Activated CD4-positive, alpha-beta T cell treated with anti-CD3 and anti-CD28 coated beads, Interleukin-2, amount 10 ng/mL, durations not matched to agents 24 days and 14 days (primary cell): ENCODE measurements at places on chromosomes 4 and X. TPM values are rescaled to one million over a fixed set of nuclear protein-coding genes. Genes with fewer than 3 reads are reported as not detected.

The FAAH2 gene
- total RNA-seq, result 4.0 and 5.0 TPM in 2 replicates

The CYBB gene
- not detected in 2 replicates for total RNA-seq

The PPARGC1A gene
- total RNA-seq, result not detected in 2 replicates

The TCEAL7 gene
- total RNA-seq, result not detected in 2 replicates

The GBA3 gene
- not detected in 2 replicates for total RNA-seq

The RAB9B gene
- 0.17 and 0.35 TPM in 2 replicates for total RNA-seq

The RS1 gene
- not detected in 2 replicates for total RNA-seq

The TKTL2 gene
- total RNA-seq, result not detected in 2 replicates

The UCP1 gene
- total RNA-seq, result not detected in 2 replicates

The SHOX gene
- not detected in 2 replicates for total RNA-seq

The ATP2B3 gene
- total RNA-seq, result not detected in 2 replicates

The MAP9 gene
- 6.1 and 6.9 TPM in 2 replicates for total RNA-seq

The UGT2B17 gene
- not detected in 2 replicates for total RNA-seq

The EVC2 gene
- total RNA-seq, result 0.31 and 0.40 TPM in 2 replicates

The IL1RAPL1 gene
- total RNA-seq, result not detected in 2 replicates

The PRPS1 gene
- 112 and 115 TPM in 2 replicates for total RNA-seq

The STARD8 gene
- total RNA-seq, result 2.5 and 3.3 TPM in 2 replicates

The TCEAL6 gene
- not detected in 2 replicates for total RNA-seq

The FAM149A gene
- 0.33 TPM in 1 of 2 replicates, not detected in the other for total RNA-seq
